ENCODE measurements at places on chromosomes 3 and 15.
A peak's percentile ranks its signal among the peaks of the same experiment; 100 is the strongest.

GRCh38 chr15:33910741-33911140 is 57.6 kb upstream of the CHRM5 start:
- no peak for DNase-seq

- no peak for DNase-seq
These were observed 67.4 kb downstream of the RBMS3 start for GRCh38 chr3:29348316-29348715.

- no peak for DNase-seq
These were observed 451.9 kb downstream of the FOXP1 start for GRCh38 chr3:71131375-71132314.

- DNase-seq = no peak
These were observed 30.3 kb downstream of the IL12A start for GRCh38 chr3:160018959-160019358.

DNA sequence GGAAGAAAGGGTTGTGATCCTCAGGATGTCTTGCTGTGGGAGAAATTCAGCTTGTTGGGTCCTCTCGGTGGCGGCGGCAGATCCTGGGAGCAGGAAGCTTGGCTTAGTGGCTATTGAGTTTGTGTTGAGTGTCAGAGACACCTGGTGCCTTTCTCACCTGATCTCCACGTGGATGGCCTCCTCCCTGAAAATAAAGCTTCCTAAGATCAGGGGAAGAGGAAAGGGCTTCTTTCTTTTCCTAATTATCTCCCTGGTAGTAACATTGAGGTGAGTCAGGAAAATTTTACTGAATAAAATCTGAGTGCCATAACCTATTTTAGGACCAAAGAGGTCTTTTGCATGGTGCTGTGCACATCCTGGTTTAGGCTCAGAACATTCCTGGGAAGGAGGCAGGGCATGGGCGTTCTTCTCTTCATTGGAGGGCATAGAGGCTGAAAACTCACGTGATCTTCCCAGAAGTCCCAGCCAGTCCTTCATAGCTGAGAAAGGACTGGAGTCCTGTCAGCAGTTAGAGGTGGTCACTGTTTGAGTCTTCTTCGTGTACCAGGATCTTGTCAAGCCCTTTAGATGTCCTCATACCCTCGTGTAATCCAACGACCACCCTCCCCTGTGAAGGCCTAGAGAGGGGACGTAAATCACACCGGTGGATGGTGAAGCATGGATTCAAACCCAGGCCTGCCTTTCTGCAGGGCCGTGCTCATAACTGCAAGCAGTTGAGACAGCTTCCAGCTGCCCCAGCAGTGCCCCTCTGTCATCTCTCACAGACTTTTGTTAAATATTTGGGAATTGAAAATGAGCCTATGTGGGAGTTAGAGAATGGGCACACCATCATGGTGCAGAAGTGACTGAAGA is 1.1 kb downstream of the CMTM8 start:
- peak; percentile 11 for DNase-seq

GRCh38 chr3:152021951-152022461 is 148.6 kb downstream of the SUCNR1 start:
- no peak for DNase-seq

DNA sequence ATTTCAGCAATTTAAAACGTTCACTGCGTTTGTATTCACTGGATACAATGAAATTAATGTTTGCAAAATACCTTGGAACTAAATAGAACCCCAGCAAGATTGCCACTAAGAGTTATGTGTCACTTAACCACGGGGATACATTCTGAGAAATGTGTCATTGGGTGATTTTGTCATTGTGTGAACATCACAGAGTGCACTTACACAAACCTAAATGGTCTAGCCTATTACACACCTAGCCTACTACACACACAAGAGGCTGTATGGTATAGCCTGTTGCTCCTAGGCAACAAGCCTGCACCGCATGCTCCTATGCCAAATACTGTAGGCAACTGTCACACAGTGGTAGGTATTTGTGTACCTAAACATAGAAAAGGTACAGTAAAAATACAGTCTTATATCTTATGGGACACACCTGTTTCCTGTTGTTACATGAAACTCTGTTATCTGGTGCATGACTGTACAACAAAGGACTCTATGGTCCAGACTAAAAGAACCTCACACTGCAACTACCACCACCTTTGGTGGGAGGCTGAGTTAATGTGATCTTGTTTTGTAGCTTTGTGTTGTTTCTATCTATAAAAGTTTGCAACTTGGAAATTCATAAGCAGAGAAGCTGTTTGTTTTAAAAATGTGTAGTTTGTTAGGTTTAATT is 92.2 kb upstream of the NTRK3 start:
- no peak for DNase-seq

DNA sequence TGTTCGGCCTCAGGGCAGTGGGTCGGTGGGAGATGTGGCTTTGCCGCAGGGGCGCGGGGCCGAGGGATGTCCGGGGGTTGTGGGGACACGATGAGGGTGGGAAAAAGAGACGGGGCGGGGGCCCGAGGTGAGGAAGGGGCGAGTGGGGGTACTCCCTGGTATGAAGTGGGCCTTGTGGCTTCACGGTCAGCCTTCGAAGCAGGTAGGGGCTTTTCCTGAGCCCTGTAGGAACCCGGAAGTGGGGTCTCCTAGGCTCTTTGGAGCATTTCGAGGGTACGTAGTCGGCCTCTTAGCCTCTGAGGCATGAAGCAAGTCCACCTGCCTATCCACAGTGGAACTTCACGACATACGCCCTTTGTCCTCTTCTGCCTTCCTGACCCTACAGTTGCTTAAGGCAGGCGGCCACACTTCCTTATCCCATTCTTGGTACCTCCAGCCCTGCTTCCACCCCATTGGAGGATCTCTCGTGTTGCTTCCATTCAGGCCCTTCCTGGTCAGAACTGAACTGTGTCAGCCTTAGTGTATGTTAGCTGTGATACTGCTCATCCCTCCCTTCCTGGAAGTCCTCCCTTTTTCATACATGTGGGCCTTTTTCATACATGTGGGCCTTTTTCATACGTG is 389 bp downstream of the ARPC4 start:
- peak; percentile 35 for DNase-seq

GRCh38 chr3:161557445-161558150 is 61.0 kb downstream of the OTOL1 start:
- no peak for DNase-seq

DNA sequence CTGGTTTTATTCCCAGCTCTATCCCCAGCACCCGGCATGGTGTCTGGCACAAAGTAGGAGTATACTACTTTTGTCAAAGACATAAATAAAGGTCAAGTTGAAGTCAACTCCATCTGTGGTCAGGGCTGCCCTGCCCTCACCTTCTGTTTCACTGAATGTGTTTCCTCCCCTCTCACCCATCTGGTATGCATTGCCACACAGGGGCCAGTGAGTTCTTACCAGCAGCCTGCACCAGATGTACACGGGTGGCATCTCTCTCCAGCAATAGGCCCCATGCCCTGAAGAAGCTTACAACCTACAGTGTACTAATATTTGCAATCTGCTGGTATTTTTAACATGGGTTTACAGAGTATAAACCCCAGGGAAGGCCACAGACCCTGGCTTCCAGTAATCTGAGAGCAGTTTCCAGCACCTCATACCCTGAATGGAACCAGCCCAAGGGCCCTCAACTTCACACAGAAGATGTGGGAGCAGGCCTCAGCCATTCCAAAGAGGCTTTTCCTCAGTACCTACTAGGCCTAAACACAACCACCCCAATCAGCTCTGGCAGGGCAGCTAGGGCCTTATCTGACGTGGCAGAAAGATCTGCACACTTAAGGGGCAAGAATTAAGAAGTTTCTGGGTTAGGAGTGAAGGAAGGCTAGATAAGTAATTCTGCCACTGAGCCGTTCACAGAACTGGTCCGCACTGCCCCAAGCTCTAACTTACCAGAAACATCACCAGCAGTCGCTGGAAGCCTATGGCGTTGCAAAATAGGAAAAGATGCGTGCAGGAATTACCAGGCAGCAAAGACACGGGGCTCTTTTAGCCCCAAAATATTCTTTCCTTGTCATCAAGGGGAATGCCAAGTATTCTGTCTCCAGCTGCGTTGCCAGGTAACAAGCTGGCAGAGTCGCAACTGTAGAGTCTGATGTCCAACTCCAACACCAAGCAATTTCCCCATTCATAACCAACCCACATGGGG is 2.1 kb downstream of the IDH2 start:
- no peak for DNase-seq

DNA sequence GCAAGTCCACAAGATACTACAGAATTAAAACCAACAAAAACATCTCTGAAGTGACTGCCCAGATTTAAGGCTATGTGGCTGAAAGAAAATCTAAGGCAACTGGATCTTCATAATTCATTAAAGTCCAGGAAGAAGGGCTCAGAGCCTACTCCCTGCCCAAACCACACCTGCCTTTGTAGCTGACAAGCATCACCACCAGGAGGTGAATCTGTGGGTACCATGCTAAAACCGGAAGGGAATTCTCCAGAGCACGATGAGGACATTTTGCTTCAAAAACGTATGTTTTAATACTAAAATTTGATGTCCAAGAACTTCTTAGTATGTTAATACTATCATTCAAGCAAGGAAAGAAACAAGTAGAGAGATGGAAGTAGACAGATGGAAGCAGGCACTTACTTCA is 495.9 kb upstream of the NECTIN3 start:
- no peak for DNase-seq

- peak; percentile 82 for DNase-seq
These were observed 27.7 kb upstream of the DCP1A start for GRCh38 chr3:53375019-53375418.

GRCh38 chr3:124599147-124599765 is 131.0 kb upstream of the UMPS start:
- no peak for DNase-seq

GRCh38 chr3:111691293-111691909 is 96.3 kb upstream of the ZBED2 start:
- DNase-seq = peak; percentile 47

- DNase-seq = no peak
These were observed 34.7 kb downstream of the SLC28A1 start for GRCh38 chr15:84919106-84919667.

DNA sequence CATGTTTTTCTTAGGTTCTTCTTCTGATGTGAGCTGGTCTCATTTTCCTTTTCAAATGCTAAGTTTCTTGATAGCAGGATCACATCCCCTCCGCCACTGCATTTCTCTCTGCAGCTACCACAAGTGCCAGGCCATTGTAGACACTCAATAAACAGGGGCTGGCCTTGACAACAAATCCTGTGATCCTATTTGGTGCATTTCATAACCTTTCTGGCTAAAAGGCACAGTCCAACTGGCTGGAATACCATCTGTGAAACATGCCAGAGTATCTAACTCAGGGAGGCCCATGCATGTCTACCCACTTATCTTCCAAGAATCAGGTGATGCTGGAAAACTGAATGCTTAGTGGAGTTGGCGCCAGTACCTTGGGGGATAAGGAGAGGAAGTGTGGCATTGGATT is 85.2 kb upstream of the NR2F2 start:
- no peak for DNase-seq

DNA sequence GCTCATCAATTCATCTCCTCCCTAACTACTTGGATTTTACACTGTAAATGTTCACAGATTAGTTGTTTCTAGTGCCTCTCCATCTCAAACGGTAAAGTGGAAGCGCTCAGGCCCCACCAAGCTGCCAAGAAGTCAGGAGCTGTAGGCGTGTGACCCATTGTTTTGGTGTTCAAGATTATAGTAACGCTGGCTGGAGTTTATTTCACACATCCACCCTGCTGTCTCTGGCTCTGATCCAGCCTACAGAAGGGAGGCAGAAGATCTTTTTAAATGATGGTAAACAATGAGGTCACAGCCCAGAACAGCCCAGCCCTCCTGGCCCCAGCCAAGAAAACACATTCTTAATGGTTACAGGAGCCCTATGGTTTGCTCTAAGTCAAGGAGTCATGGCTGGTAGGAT is 25.7 kb upstream of the GALNT15 start:
- no peak for DNase-seq

GRCh38 chr3:195257454-195258448 is 13.2 kb downstream of the XXYLT1 start:
- DNase-seq = peak; percentile 56

DNA sequence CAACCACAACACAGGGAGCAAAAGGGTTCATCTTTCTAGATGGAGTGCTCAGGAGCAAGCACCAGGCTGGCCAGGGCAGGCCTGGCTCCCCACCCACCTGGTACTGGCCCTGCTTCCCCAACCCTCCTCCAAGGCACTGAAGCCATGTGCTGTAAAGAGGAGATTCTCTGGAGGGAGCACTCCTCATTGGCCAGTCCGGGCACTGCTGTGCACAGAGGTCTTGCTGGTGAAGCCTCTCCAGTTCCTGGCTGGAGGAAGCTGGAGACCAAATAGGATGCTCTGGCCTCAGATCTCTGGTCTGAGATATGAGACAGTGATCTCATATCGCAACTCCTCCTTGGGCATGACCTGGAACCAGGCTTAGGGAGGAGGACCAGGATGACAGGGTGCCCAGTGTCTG is 7.7 kb upstream of the SEMA3F start:
- peak; percentile 68 for DNase-seq

DNA sequence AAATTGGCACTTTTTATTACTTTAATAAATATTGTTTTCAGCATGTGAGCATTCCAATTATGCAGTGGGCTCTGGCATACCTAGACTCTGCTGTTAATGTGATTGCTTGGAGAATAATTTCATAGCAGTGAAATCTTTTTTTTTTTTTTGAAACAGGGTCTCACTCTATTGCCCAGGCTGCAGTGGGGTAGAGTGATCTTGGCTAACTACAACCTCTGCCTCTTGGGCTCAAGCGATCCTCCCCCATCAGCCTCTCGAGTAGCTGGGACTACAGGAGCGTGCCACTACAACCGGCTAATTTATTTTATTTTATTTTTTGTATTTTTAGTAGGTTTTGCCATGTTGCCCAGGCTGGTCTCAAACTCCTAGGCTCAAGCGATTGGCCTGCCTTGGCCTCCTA is 14.6 kb upstream of the CORO2B start:
- DNase-seq = no peak

Data from SK-N-SH (cell line).